ENCODE measurements at places on chromosomes 5 and 9.
A peak's percentile ranks its signal among the peaks of the same experiment; 100 is the strongest.

GRCh38 chr9:132797861-132798659 lies 80.0 kb downstream of the AK8 start:
- no peak for DNase-seq

DNA sequence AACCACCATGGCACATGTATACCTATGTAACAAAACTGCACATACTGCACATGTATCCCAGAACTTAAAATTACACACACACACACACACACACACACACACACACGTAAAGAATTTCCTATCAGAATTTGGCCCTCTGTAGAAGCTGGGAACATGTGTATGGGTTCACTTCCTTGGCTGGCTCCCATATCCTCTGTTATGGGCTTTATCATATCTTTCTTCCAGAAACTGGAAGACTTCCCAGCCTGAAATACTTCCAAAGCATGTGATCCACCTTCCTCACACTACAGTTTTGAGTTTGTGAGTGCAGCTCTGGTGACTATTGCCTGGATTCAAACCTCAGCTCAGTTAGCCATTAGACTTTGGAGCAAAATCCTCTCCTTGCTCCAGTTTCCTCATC lies 78.6 kb upstream of the GDNF start:
- DNase-seq, result no peak

GRCh38 chr9:108861464-108861863 lies 602 bp upstream of the ACTL7A start:
- no peak for DNase-seq

DNA sequence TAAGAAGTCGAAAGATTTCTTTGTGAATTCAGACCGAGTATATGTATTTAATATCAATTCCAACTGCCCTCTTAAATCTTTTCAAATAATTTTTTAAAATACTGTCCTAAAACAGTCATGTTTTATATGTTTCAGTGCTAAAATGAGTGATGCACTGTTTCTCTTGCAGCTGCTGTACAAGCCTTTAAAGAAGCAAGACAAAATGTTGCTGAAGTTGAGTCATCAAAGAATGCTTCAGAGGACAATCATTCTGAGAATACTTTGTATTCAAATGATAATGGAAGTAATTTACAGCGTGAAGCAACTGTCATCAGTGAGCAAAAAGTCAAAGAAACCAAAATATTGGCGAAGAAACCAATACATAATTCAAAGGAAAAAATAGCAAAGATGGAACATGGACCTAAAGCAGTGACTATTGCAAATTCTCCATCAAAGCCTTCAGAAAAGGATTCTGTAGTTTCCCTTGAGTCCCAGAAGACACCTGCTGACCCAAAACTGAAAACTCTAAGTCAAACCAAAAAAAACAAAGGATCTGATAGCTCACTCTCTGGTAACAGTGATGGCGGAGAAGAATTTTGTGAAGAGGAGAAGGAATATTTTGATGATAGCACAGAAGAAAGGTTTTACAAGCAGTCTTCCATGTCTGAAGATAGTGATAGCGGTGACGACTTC lies 58.0 kb downstream of the LOX start:
- no peak for DNase-seq

DNA sequence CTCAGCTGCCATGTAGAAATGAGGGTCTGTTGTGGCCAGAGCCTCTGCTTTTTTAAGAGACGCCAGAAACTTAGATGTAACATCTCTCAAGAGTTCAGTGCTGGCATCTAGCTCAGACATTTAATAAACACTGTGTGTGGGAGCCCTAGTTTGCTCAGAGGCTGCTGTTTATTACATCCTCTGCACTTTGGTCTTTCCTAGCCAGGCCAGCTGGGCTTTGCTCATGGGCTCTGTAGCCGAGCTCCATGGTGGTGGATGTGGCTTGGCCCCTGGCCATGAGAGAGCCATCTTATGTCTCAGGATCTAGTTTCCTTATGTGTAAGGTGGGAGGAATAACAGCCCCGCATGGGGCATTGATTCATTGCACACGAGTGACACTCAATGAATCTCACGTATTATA lies 30.0 kb downstream of the ARHGEF37 start:
- no peak for DNase-seq

DNA sequence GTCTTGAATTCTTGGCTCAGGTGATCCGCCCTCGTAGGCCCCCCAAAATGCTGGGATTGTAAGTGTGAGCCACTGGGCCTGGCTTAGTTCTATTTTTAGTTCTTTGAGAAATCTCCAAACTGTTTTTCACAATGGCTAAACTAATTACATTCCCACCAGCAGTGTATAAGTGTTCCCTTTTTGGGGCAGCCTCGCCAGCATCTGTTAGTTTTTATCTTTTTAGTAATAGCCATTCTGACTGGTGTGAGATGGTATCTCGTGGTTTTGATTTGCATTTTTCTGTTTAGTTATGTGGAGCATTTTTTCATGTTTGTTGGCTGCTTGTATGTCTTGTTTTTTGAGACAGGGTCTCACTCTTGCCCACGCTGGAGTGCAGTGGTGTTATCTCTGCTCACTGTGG lies 28.2 kb downstream of the CNOT6 start:
- DNase-seq, result no peak

GRCh38 chr9:93098236-93098946 lies 2.4 kb downstream of the CARD19 start:
- DNase-seq, result peak; percentile 98

DNA sequence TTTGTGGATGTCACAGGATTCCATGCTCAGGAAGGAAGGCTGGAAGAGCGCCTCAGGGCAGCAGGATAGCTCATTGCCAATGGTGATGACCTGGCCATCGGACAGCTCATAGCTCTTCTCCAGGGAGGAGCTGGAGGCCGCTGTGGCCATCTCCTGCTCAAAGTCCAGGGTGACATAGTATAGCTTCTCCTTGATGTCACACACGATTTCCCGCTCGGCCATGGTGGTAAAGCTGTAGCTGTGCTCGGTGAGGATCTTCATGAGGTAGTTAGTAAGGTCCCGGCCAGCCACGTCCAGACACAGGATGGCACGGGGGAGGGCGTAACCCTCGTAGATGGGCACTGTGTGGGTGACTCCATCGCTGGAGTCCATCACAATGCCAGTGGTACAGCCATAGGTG lies 24.3 kb upstream of the RAPGEF6 start:
- no peak for DNase-seq

GRCh38 chr5:151234476-151235238 lies 10.8 kb upstream of the CCDC69 start:
- peak; percentile 88 for DNase-seq

DNA sequence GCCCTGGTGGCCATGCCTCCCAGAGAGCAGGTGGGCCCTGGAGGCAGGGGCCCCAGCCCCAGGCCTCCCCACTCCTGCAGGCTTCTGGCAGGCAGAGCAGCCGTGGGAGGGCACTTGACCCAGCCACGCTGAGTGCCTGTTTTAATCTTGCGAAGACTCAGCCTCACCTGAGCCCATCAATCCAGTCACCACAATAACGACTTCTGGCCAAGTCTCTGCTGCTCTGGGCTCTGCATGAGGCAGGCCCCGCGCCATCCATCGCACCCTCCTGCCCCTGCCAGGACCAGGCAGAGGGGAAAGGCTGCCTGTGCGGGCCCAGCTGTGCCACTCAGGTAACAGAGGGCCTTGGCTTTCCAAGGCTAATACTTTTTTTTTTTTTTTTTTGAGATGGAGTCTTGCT lies 32.8 kb downstream of the RASGEF1C start:
- DNase-seq, result no peak

DNA sequence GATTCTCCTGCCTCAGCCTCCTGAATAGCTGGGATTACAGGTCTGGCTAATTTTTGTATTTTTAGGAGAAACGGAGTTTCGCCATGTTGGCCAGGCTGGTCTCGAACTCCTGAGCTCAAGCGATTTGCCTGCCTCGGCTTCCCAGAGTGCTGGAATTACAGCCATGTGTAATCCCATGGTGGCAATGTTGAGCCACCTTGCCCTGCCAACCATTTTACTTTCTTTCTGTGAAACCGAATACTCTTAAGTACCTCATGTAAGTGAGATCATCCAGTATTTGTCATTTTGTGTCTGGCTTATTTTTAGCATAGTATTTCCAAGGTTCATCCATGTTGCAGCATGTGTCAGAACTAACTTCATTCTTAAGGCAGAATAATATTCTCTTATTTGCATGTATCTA lies 8.2 kb downstream of the PRRC2B start:
- DNase-seq, result no peak

DNA sequence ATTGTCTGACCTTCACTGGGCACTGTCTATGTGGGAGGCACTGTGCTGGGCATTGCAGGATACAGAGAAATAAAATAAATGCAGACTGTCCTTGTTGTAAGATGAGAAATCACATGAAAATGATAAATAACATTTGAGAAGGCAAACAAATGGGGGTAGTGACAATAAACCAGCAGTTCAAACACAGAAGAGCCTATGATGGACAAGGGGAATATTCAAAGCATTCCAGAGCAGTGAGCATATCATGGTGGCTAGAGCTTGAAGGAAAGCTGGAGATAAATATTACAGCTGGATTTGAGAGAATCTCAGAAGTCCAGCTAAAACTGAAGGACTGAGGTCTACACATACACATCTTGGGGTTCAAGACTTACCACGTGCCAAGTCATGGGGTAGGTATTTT lies 209.9 kb downstream of the ASTN2 start:
- DNase-seq, result no peak

GRCh38 chr5:158209219-158209908 lies 350.4 kb upstream of the CLINT1 start:
- DNase-seq, result no peak

GRCh38 chr5:136076881-136077445 lies 48.2 kb downstream of the TGFBI start:
- no peak for DNase-seq

DNA sequence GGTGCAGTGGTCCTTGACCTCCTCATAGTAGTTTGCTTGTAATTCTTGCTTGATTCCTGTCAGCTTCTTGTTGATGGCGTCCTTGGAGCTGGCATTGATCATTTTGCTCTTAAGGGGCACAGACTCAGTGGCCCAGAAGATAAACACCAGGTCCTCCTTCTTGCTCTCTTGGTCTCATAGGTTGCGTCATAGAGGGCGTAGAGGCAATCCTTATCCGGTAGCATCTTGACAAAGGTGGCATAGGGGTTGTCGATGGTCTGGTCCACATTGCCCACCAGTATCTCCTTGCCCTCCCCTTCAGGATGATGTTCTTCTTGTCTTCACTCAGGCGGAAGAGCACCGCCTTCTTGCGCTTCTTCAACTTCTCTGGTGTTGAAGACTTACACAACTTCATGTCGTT lies 19.2 kb downstream of the CCDC125 start:
- DNase-seq, result no peak

DNA sequence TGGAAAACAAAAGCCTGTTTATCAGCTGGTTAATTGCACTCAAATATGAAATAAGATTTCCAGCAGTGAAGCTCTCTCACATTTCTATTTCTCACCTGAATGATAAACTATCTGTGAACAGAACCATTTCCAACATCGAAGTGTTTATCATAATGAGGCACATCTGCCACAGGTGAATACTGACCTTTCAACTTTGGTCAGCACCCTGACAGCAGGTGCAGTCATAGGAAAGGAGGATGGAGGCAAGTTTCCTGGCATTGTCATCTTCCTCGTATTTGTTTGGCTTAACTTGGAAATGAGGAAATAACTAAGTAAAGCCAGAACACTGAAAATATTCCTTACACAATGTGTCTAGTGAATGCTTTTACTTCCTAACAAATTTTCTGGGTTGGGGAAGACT lies 716.4 kb downstream of the NR2F1-AS1 start:
- no peak for DNase-seq

GRCh38 chr5:179120951-179121666 lies 60.9 kb downstream of the ZNF354C start:
- DNase-seq, result peak; percentile 74

DNA sequence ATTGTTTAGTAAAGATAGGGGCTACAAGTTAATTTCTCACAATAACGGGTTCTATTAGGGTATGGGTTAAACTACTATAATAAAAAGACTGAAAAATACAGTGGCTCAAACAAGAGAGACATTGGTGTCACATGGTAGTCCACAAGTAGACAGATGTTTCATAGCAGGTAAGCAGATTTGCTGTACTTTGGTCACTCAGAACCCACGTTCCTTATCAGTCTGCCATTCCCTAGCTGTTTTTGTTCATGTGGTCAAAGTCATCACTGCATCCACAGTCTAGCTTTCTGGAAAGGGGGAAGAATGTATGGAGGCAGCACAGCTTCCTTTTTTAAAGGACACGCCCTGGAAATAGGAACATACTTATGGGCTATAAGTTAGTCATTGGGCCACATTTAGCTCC lies 73.0 kb downstream of the SLC12A2 start:
- DNase-seq, result no peak

All from posterior vena cava (tissue), 2 donors.